ENCODE measurements at places on chromosomes 11 and 22.

- no peak for DNase-seq
Observed at GRCh38 chr22:46673205-46673604, 53.0 kb downstream of the GRAMD4 start.

DNA sequence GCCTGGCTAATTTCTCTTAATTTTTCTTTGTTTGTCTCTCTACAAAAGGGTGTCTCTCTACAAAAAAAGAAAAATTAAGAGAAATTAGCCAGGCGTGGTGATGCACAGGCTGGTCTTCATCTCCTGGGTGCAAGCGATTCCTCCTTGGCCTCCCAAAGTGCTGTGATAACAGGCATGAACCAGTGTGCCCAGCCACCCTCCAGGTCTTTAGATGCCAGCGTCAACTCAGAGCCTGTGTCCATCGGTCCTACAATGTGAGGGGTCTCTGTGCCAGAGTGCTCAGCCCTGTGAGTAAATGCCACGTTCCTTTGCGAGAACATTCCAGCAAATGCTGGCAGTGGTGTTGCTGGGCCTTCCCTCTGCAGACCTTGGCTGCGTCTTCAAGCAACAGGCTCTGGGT is 62.7 kb downstream of the IGF2 start:
- no peak for DNase-seq

DNA sequence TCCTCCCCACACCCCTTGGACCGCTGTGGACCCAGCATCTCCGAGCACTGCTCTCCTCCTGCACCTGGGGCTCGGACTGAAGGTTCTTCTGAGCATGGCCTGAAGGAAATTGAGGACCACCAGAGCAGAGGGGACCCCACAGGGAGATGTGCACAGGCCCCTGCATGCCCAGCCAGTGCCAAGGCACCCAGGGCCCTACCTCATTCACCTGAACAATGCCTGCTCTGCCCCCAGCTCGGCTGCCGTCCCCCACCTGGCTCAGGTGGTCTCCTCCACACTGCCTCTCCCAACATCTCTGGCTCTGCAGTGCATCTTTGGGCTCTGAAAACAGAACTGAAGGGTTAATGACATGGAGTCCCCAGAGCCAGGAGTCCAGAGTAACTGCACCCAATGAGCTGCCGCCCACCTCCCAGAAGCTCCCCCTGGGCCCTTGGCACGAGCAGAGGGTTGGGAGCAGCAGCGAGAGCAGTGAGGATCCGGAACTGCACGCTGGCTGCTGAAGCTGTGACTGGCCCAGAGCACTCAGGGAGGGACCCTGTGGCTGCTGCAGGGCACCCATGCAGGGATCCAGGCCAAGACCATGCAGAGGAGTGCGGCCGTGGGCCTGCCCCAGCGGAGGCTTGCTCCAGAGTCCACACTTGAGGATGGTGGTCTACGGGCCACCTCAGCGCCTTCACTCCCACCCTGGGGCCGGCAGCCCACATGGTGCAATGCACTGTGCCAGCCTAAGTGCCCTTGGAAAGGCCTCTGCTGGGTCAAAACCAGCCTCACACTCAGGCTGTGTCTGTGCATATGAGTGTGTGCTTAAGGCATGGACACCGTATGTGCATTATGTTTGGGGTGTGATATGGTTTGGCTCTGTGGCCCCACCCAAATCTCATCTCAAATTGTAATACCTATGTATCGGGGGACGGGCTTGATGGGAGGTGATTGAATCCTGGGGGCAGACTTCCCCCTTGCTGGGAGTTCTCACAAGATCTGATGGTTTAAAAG is 686.1 kb downstream of the TBC1D22A start:
- DNase-seq, result no peak

DNA sequence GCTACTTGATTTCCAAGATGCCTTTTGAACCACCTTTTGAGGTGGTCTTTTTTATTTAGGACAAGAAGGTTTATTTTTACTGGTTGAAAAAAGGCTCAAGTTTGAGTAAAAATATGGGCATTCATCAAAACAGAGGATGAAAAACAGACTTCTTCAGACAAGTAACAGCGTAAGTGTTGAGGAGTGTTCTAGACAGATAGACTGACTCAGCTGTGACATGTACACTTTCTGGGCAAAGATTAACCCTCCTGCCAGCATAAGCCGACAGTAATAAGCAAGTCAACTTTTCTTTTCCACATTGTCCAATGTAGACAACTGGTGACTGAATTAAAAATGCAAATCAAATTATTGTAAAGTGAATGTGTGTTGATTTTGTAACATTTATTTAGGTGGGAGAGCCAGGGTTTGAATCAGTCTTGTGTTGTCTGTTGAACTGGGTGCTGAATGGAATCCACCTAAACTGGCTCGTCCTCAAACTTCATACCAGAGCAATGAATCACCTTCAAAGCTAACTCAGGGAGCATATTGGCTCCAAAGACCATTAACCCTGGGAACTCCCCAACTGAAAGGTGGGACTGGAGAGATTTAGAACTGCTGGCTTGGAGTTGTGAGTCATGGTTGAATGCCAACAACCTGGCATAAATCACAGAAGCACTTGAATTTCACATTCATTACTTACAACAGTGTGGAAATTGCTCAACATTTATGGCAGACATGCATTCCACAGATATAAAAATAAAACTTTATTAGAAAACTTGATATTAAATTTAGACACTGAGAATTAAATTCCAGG is 377.0 kb downstream of the ETS1 start:
- DNase-seq, result no peak

DNA sequence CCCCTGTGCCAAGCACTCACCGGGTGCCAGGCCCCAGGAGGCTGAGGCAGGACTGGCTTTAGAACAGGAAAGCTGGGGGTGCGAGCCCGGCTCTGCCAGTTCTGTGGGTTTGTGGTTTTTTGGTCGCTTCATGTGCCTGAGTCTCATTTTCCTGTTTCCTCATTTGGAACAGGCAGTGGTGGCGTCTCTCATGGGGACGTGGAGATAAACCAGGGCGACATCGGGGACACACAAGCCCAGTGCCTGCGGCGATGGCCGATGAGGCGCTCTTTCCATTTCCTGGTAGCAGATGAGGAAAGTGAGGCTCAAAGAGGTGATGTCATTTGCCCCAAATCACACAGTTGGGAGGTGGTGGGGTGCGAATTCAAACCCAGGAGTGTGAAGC is 20.8 kb upstream of the CHKA start:
- DNase-seq, result peak; percentile 29

DNA sequence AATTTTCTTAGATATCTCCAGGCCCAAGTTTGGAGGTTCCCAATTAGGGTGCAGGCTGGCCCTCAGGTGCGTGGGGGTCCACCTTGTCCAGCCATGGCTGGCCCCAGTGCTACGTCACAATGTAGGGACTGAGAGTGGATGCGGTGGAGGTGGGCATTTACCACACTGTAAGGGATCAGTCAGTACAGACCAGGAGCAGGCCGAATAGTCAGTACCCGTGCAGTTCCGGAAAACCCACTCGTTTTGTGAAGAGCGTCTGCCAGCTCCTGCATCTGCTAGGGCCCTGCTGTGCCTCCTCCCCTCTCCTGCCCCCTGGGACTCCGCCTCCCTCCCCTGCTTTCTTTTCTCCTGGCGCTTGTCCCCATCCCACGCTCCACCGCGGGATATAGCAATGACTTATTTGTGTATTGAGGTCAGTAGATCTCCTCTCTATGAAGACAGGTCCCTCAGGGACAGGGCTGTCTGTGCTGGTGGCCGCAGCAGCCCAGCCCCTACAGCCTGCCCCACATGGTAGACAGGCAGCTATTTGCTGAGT is 50.4 kb upstream of the SEPTIN5 start:
- DNase-seq, result no peak

DNA sequence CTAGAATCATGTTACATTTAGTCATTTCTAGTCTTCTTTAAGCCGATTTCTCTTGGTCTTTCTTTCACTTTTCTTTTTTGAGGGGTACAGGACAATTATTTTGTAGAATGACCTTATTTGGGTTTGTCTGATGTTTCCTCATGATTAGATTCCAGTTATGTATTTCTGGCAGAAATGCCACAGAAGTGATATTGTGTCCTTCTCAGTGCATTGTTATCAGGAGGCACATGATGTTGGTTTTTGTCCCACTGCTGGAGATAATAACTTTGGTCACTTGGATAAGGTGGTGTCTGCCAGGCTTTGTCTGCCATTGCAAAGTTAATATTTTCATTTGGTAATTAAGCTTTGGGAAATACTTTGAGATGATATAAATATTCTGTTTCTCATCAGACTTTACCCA is 100.3 kb downstream of the RRM1 start:
- no peak for DNase-seq

DNA sequence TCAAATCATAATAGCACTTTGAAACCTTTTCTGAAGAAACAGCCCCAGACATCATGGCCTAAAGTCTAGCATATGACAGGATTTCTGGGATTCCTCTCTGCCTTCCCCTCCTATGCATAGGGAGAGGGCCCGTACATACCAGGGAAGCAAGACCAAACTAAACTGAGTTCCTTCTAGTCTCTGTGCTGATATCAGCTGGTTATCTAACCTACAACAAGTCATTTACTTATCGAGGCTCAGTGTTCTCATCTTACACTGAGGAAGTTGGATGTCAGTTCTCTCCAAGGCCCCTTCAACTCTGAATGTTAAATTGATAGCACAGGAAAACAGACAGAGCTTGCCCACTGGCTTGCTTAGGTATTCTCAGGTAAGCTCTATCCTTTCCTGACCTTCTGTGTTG is 17.0 kb upstream of the GRIK4 start:
- no peak for DNase-seq

- DNase-seq, result no peak
Observed at GRCh38 chr11:19508165-19508564, 204.5 kb upstream of the NAV2 start.

- DNase-seq, result no peak
Observed at GRCh38 chr11:36702330-36703054, 104.5 kb upstream of the RAG2 start.

- DNase-seq, result no peak
Observed at GRCh38 chr11:17750013-17750800, 15.6 kb downstream of the KCNC1 start.

GRCh38 chr22:38203855-38204514 is 2.2 kb downstream of the MAFF start:
- DNase-seq, result no peak

GRCh38 chr11:29279716-29280115 is 737.1 kb downstream of the KCNA4 start:
- no peak for DNase-seq

DNA sequence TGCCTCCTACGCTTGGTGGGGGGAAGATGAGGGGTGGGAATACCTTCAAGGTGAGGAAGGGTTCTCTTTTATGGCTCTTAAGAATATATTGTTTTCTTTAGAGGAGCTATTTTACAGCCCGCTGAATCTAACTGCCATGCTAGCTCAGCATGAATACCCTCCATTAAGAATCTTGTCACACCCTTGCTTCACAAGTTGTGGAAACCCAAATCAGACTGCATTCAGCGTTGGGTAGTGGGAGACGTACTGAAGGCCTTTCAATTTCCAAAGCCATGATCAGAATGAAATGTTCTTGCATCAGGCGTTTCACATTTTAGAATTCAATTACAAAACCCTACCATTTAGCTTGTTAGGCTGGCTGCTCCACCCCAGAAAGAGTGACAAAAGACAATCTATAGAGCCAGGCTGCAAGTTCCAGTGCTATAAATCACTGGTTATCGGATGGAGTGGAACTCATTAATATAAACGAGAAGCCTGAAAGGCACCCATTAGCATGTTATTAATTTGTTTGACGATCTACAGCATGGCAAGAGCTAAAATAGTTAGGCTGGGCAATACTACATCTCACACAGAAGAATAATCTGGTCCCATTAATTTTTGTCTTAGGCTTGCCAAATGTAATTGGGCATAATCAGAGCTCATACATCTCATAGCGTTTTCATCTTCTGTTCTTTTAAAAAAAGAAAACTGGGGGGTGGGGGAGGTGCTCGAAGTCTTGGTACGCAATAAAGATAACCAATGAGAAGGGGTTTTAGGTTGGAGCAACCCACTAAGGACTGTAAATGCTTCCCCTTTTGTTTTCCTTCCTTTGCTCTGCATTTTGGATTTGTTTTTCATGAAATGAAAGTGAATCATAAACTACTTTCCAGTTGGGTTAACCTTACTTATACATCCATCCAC is 57.5 kb downstream of the ABTB2 start:
- no peak for DNase-seq

DNA sequence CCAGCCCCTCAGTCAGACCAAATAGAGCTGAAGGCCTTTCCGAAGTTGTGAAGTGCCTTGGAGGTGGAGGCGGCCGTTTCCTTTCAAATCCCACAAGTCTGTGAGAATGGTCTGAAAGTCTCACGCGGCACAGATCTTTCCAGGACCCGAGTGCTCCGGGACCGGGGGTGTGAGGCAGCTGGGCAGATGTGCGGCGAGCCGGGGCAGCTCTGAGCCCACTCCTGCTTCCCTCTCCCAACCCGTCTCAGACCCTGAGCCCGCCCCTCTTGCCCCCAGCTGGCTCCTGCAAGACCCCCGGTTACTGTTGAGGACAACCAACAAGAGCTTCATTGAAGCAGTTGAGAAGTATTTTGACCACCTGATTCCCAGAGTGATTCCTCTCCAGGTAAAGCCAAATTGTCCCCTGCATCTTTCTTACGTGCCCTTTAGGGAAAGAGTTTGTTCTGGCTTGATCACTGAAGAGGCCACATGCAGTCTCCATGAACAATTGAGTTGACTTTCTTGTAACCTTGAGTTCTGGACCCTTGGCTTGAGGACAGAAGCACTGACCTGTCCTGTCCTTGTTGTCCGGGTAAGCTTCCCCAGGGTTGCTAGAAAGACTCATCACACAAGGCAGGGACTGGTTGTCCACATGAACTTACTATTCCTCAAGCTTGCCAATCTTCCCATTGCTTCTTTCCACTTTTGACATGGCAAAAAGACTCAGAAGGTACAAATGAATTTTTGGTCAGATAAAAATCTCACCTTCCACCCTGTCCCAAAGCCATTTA is 7.5 kb downstream of the GLB1L3 start:
- no peak for DNase-seq

GRCh38 chr22:45826520-45826919 is 150.4 kb downstream of the WNT7B start:
- DNase-seq, result no peak

- DNase-seq, result no peak
Observed at GRCh38 chr22:44312766-44313165, at the start of gene SHISAL1. TSS of gene SHISAL1 (minus strand) at chr22:44312951. CDS start at chr22:44300945, 12,006 bp downstream.

DNA sequence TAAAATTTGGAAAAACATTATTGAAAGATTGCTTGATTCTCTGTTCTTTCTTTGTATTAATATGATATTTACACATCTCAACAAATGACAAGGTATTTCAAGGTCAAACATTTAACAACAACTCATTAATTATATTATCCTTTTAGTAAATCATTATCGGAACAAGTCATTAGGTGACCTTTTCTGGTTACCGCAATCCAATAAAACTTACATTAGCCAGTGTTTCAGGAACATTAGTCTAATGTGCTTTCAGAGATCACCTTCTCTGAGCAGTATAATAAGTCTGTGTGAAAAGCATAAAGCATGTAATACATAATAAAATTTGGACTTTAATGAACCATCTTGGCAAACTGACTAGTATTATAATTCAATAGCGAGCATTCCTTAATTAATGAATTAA is 1466.4 kb downstream of the FAM181B start:
- DNase-seq, result no peak

- DNase-seq, result no peak
Observed at GRCh38 chr11:123702696-123703095, 38.8 kb downstream of the ZNF202 start.

- DNase-seq, result no peak
Observed at GRCh38 chr11:6333095-6333494, 12.8 kb upstream of the CAVIN3 start.

All from CD4-positive, alpha-beta T cell treated with Interleukin-6 for 4 hours (primary cell).